ENCODE measurements at places on chromosomes 16 and 17. TPM values are rescaled to one million over a fixed set of nuclear protein-coding genes. Genes with fewer than 3 reads are reported as not detected.
A peak's percentile ranks its signal among the peaks of the same experiment; 100 is the strongest.

Gene GSDMA
- total RNA-seq: not detected

Gene KRT15
- total RNA-seq: 19.4 TPM

Gene C1QTNF8
- 2.7 TPM for total RNA-seq

DNA sequence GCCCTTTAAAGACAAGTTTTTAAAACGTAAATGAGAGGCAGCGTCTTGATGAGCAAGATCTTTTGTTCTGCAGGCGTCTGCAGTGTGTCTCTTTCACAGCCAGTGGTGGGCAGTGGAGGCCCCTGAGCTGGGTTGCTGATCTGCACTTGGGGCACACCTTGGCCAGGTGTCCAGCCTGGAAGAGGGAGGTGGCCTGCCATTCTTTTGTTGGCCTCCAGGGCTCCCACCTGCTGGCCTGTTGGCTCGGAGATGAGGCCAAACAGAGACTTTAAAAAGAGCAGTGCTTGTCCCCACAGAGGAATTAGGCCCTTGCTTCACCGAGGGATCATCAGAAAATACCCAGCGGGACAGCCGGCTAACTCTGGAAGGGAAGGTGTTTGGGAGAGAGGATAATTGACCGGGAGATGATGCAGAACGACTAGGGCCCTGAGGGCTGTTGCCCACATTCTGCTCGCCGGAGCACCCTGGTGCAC lies 145.9 kb upstream of the PLCG2 start:
- no peaks in the 10 kb centered on the region for H3K36me3 ChIP-seq
- DNase-seq: no peak
- H3K27me3 ChIP-seq: no peaks in the 10 kb centered on the region
- no peak overlapping the region for H3K27ac ChIP-seq
- peaks cover 11% of the 10 kb centered on the region for H3K4me1 ChIP-seq

- peak; percentile 86 for DNase-seq
- H3K36me3 ChIP-seq: no peaks in the 10 kb centered on the region
- H3K4me1 ChIP-seq: peaks cover 10% of the 10 kb centered on the region
- no peaks in the 10 kb centered on the region for H3K27me3 ChIP-seq
These were observed 51.2 kb downstream of the RMI2 start for GRCh38 chr16:11396241-11397048.

DNA sequence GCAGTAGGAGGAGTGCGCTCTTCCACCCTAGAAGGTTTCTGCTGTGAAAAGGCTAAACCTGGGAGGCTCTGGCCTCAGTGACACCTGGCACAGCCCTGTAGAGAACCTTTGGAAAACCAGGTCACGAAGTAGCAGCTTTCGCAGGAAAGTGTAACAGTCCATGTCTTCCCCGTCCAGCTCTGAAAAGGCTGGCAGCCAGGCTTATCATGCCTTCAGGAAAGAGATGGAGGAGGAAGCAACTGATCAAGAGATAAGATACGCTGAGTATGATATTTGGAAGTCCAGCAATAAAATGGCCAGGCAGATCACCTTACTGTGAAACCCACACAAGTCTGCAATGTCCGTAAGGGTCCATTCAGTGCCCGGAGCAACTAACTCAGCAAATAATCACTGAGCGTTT lies 22.3 kb downstream of the TUBD1 start:
- DNase-seq: no peak
- H3K36me3 ChIP-seq: no peaks in the 10 kb centered on the region
- no peak overlapping the region for H3K4me3 ChIP-seq
- no peaks in the 10 kb centered on the region for H3K27me3 ChIP-seq
- no peaks in the 10 kb centered on the region for H3K4me1 ChIP-seq
- H3K27ac ChIP-seq: no peak overlapping the region

DNA sequence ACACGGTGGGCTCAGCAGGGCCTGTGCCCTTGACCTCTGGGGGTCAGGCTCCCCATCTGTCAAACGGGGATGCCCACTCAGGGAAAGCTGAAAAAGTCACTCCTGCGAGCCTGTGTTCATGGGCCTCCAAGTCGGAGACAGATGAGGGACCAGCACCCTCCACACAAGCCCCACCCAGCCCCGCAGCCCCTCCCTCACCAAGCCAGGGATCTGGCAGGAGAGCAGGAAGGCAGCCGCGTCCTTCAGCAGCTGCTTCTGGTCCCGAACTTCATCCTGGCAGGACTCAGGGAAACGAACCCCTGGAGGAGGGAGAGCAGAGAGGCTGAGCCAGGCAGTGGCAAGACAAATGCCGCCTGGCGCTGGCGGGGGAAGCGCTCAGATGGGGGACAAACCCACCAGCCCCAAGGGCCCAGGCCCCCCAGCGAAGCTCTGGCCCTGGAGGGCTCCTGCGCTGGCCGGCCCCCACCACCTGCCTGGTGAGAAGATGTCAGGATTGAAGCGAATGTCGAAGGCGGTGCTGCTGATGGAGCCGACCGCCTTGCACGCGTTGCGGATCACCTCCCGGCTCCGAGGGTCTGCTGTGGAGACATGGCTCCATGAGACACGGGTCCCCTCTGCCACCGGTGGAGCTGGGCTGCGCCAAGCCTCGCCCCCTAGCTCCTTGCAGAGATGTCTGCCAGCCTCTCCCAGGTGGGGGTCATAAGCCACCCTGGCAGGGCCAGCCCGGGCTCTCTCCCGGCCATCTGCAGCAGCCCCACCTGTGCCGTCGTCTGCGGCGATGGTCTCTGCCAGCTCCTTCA lies 15.4 kb downstream of the CLUH start:
- H3K36me3 ChIP-seq: no peaks in the 10 kb centered on the region
- no peak overlapping the region for H3K4me3 ChIP-seq
- H3K4me1 ChIP-seq: no peaks in the 10 kb centered on the region
- H3K27me3 ChIP-seq: no peaks in the 10 kb centered on the region

GRCh38 chr17:1820528-1821252 lies 9.0 kb downstream of the SMYD4 start:
- DNase-seq: no peak
- no peaks in the 10 kb centered on the region for H3K27me3 ChIP-seq
- no peaks in the 10 kb centered on the region for H3K36me3 ChIP-seq

- H3K36me3 ChIP-seq: no peaks in the 10 kb centered on the region
- H3K27me3 ChIP-seq: no peaks in the 10 kb centered on the region
- H3K27ac ChIP-seq: no peak overlapping the region
- H3K4me3 ChIP-seq: no peak overlapping the region
These were observed 167.1 kb upstream of the ZFHX3 start for GRCh38 chr16:73214825-73215677.

DNA sequence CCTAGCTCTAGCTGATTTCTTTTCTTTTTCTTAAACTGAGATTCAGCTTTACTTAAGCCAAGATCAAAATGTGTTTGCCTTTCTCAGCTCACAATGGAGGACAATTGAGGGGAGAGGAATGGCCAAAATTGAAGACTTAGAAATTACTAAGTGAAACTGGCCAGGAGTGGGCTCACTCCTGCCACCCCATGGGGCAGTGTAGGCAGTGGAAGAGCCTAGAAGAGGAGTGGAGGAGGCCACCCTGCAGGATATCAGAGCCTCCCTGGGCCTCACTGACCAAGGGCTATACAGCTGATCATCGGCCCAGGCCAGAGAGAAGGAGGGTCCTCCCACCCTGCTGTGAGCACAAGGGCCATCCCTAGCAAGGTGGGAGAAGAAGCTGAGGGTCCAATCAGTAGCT lies 119.8 kb downstream of the CCT6B start:
- no peak overlapping the region for H3K27ac ChIP-seq
- no peak overlapping the region for H3K4me3 ChIP-seq
- H3K4me1 ChIP-seq: no peaks in the 10 kb centered on the region
- H3K27me3 ChIP-seq: no peaks in the 10 kb centered on the region

GRCh38 chr16:68033101-68033500 lies 10.0 kb downstream of the DUS2 start:
- H3K4me3 ChIP-seq: no peak overlapping the region
- no peak for DNase-seq

DNA sequence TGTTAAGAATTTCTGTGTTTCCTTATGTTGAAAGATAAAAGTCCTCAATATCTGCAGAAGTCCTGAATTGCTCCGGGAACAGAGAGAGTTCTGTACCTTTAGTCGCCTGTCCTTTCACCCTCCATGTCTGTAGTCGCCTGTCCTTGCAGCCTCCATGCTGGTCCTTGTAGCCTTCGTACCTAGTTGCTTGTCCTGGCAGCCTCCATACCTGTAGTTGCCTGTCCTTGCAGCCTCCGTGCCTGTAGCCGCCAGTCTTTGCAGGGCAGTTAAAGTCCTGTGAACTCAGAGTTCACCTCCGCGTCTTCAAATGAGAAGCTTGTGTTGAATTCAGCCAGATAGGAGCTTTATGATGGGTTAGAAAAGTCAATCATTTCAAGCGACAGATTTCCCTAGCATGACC lies 19.5 kb upstream of the ITGAX start:
- no peak overlapping the region for H3K27ac ChIP-seq
- H3K4me3 ChIP-seq: no peak overlapping the region
- H3K36me3 ChIP-seq: no peaks in the 10 kb centered on the region
- H3K4me1 ChIP-seq: no peaks in the 10 kb centered on the region

DNA sequence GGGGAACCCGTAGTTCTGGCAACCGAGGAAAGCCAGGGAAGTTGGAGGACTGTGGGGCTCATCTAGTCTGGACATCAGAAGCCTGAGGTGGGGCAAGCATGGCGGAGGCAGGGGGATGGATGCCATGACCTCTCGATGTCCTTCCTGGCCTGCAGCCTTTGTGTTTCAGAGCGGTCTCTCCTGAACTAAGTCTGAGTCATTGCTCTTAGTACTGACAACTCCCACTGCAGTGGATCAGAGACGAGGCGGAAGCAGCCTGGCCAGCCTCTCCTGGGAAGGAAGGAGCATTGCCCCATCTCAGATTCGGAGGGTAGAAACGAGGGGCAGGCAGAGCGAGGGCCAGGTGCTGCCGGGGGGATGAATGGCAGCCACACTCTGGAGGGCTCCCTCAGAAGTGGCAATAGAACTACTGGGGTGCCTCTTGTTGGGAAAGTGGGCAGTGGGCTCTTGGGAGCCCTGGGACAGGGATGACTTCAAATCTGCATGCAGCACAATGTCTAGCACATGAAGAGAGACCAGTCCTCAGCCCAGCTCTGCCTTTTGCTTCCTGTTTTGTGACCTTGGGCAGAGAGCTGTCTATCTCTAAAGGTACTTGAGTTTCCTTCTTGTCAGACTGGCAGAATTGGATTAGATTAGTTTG lies 3.6 kb upstream of the STAC2 start:
- H3K36me3 ChIP-seq: no peaks in the 10 kb centered on the region
- H3K4me1 ChIP-seq: peaks cover 6% of the 10 kb centered on the region
- no peak overlapping the region for H3K4me3 ChIP-seq
- no peaks in the 10 kb centered on the region for H3K27me3 ChIP-seq
- DNase-seq: no peak

- peaks cover 8% of the 10 kb centered on the region for H3K4me1 ChIP-seq
- no peak overlapping the region for H3K4me3 ChIP-seq
- no peaks in the 10 kb centered on the region for H3K36me3 ChIP-seq
- H3K27me3 ChIP-seq: no peaks in the 10 kb centered on the region
These were observed 30.3 kb upstream of the LRRC37A start for GRCh38 chr17:46264456-46265198.

Measured in testis (tissue), 5 donors.